ENCODE measurements at places on chromosomes 2 and 18. TPM values are rescaled to one million over a fixed set of nuclear protein-coding genes. Genes with fewer than 3 reads are reported as not detected.

- DNase-seq, result no peak
Observed at GRCh38 chr2:23550553-23550952, 165.6 kb downstream of the KLHL29 start.

DNA sequence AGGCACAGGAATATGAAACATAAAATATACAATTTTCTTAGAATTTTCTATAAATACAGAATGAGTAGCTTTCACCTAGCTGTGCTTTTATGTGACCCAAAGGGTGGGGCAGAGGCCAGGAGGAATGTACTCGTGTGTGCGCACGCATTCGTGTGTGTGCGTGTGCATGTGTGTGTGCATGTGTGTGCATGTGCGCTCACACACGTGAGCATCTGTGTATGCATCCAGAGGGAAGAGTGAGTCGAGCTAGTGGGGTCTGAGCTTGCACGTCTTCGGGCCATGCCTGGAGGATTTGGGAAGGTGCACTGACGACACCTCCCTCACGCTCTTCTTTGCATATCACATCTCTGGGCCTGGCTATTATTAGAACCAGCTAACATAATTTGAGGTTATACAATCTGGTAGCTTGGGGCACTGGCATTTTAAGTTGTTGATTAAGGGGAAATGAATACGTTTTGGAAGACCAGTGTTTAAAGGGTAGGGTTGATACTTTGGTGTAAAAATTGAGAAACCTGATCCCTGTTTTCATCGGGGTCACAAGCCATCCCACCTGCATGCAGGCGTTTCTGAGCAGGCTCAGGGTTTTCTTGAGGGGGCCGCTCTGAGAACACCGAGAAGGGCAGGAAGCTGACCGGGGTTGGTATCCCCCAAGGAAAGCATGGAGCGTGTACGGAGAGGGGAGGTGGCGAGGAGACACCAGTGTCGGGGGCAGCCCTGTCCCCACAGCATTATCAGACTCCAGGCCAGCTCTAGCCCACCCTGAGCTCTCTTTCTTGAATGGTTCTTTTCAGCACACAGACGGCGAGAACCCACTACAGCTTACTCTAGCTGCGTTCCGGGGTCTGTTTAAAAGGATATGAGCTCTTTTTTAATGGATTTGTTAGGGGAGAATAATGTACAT lies 85.3 kb downstream of the LRRFIP1 start:
- DNase-seq, result no peak

- no peak for DNase-seq
Observed at GRCh38 chr2:200929334-200930249, 33.9 kb downstream of the ORC2 start.

The RAX gene
- total RNA-seq, result not detected

The GPR155 gene
- total RNA-seq, result 4.7 TPM

DNA sequence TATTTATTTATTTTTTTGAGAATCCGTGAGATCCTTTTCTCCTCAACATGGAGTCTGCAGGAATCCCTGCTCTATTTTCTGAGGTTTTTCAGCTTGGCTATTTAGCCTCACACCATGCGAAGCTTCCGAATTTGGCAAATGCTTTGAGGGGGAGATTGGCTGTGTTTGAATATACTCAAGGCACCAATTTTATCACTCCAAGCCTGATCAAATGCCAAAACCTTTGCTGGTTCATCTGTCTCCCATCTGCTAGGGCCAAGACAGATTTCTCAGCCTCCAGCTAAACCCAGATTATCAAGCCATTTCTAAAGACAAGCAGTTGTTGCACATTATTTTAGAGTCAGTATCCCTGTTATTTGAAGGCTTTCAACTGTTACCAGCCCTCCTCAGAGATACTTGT lies 295.7 kb downstream of the XIRP2 start:
- no peak for DNase-seq

The GPR39 gene
- 33.7 TPM for total RNA-seq

The PRSS56 gene
- total RNA-seq, result not detected

The ITPRIPL1 gene
- 1.3 TPM for total RNA-seq

The MYCN gene
- total RNA-seq, result 1.1 TPM

DNA sequence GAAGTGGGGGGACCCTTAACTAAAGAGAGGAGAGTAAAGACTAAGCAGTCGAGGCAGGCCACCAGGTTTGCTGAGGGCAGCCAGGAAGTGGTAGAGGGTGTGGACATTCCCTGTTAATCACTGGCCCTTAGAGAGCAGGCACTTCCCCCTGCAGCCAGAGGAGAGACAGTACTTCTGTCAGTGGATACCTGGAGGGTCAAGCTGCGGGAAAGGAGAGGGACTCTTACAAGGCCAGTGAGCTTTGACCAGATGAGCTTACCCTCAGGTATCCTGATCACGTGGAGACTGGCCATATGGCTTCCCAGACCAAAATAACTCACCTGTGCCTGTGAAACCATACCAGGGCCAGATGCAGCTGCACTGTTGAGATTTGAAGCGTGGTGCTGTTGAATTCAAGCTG lies 28.6 kb downstream of the ITGA6 start:
- peak; percentile 55 for DNase-seq

DNA sequence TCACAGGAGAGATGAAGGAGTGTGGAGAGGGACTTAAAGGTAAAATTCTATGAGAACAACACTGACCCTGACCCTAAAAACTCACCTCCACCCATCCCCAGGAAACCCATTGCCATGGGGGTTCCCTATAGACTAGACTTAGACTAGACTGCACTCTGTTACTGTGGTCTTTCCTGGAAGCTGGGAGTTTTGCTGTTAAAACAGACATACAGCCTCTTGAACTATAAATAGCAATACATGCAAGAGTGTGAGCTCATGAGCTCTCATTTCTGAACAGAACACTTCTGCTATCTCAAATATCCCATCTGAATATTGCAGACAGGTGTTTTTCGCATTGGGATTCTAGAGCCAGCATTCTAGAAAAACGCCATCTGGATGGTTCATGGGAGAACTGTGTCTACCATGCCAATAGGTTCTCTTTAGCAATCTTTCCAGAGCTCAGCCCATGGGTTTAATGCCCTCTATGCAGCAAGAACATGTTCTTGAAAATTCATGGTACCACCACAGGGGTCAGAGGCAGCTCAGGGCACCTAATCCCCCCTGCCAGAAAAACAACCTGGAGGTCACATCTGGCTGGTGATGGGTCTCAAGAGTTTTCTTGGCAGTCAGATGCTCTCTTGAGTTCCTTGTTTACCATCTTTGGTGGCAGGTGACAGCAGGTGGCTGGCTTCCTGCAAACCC lies 51.9 kb downstream of the SLC14A2 start:
- DNase-seq, result no peak

GRCh38 chr18:961644-962355 lies 57.1 kb downstream of the ADCYAP1 start:
- no peak for DNase-seq

DNA sequence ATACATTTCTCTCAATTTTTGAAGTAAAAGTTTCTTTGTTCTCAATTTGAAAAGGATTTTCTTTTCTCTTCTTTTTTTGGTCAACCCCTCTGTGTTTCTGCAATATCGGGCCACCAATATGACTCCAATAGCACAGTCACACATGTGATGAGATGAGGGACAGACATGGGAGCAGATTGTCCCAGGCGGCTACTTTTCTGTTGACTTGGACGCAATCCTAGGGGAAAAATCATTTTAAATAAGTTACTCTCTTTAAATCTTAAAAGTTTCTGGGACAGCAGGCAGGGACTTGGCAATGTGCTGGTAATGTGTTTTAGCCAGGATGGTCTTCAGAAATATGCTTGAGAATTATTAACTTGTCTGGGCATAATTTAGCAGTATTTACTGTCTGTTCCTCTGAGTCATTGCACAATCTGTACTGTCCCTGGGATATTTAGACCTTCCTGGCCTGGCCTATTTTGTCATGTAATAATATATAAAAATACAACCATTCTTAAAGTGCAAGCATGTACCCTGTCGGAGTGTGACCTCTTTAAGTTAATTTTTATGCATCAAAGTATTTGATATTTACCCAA lies 388.5 kb upstream of the FANCL start:
- no peak for DNase-seq

DNA sequence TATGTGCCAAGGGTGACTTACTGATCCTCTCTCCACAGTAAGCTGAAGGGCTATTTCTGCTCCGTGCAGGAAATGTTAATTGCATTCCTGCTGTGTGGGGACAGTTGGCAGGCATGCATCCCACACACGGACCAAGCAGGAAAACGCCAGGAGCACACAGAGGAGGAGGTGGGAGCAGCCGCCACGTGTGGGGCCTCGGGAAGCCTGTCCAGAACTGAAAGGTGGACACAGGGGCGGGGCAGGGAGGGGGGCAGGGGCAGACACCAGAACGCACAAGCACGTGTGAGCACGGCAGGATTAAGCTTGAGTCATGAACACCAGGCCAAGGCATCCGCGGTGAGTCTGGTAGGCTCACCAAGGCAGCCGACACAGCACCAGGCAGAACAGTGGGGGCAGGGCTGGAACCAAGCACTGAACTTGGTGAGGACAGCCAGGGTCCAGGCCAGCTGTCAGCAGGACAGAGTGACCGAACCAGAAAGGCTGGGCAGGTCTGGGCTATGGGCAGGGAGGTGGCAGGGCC lies 177.1 kb downstream of the EIPR1 start:
- DNase-seq, result no peak

GRCh38 chr2:6352906-6353515 lies 512.7 kb downstream of the CMPK2 start:
- DNase-seq, result peak; percentile 55

The CRYBA2 gene
- total RNA-seq, result 1.2 TPM

GRCh38 chr18:57854726-57855125 lies 51.6 kb upstream of the ATP8B1 start:
- no peak for DNase-seq

The KRTCAP3 gene
- total RNA-seq, result 85.1 TPM

DNA sequence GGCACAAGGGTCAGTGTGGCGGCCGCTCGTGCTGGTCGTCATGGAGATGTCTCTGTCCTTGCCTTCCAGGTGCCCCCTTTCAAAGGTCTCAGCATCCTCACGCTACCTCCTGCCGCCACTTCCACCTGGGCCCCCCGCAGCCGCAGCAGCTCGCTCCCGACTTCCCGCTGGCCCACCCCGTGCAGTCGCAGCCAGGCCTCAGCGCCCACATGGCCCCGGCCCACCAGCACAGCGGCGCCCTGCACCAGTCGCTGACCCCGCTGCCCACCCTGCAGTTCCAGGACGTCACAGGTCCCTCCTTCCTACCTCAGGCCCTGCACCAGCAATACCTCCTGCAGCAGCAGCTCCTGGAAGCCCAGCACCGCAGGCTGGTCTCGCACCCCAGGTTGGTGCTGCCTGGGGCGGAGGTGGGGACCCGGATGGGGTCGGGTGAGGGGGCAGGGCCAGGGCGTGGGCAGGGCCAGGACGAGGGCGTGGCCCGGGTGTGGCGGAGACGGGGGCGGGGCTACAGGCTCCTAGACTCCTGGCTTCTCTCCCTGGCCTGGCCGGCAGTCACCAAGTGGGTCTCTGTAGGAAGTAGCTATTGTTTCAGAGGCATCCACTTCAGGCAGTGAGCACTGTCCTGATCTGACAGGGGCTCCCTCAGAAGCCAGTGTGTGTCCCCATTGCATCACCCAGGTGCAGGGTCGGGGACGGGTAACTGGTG lies 223.7 kb downstream of the LOXHD1 start:
- DNase-seq, result no peak

GRCh38 chr2:197707316-197708213 lies 2.4 kb downstream of the MARS2 start:
- no peak for DNase-seq

DNA sequence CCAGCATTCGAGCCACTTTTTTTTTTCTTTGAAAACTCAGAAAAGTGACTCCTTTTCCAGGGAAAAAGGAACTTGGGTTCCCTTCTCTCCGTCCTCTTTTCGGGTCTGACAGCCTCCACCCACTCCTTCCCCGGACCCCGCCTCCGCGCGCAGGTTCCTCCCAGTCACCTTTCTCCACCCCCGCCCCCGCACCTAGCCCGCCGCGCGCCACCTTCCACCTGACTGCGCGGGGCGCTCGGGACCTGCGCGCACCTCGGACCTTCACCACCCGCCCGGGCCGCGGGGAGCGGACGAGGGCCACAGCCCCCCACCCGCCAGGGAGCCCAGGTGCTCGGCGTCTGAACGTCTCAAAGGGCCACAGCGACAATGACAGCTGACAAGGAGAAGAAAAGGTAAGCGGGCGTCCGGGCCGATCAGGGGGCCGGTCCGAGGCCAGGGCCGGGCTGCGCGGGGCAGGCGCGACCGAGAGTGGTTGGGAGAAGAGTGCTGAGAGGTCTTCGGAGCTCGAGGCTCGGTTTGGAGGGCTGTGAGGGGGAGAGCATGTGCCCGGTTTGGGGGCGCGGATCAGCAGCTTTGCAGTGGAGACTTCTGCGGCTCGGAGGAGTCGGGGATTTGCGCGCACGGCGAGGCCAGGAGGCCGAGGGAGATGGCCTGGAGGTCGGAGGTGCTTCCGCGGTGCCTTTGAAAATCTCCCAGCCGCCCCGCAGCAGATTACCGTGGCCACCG lies 502 bp downstream of the EPAS1 start:
- peak; percentile 93 for DNase-seq

DNA sequence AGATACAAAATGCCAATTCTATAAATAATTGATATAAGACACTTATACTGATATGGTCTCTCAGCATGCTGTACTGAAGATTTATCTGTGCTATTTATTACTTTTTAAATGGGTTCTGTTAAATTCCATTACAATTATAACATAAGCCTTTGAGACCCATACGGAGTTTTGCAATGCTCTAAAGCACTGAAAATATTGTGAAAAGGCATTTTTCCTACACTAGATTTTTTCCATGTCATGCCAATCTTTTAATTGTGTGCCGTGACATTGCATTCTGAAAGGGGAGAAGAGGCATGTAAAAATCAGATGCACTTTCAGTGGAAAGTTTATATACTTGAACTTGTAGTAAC lies 46.5 kb downstream of the EFEMP1 start:
- no peak for DNase-seq

GRCh38 chr2:27954771-27955383 lies 64.3 kb downstream of the BABAM2 start:
- no peak for DNase-seq

The RAB27B gene
- 14.9 TPM for total RNA-seq

The ARHGEF33 gene
- 1.5 TPM for total RNA-seq

DNA sequence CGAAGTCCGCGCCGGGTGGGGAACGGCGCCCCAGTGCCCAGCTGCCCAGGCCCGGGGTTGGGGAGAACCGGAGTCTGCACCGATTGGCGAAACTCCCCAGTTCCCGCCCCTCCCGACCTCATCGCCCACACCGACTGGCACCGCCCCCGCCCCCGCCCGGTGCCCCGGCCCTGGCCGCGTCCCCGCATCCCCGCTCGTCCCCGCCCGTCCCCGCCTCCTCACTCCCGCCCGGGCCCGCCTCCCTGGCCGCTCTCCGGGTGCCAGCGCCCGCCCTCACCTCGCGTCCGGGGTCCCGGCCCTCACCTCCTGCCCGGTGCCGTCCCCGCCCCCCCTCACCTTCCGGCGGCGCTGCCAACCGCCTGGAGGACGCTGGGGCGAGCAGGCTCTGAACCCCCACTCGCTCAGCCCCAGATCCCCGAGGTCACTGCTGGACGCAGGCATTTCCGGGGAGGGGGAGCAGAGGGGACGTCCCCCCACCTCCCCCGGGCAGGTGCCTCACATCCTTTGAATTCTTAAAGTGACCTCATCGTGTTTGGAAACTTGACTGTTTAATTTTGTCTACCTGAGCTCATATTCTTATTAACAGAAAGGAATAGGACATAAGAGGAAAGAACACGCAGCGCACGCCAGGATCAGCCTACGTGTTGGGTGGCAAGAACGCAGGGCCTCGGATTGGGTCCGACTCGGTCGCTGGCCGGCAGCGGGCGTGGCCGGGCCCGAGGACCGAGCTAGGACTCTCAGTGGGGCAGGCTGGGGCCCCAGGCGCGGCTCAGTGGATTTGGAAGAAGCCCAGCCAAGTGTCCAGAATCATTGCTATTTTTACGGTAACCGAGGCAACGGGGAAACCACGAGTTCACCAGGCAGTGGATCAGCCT lies at the start of gene FAM110C:
TSS of gene FAM110C (minus strand) at position 35 of the 875 bp plus-strand sequence. CDS start 120 bp downstream, outside the sequence.
- DNase-seq, result peak; percentile 96

- DNase-seq, result peak; percentile 72
Observed at GRCh38 chr2:176088048-176088936, 4.2 kb upstream of the HOXD13 start.

The FEV gene
- total RNA-seq, result 0.63 TPM

The COBLL1 gene
- 30.0 TPM for total RNA-seq
